ENCODE measurements at places on chromosomes 3 and 15.

DNA sequence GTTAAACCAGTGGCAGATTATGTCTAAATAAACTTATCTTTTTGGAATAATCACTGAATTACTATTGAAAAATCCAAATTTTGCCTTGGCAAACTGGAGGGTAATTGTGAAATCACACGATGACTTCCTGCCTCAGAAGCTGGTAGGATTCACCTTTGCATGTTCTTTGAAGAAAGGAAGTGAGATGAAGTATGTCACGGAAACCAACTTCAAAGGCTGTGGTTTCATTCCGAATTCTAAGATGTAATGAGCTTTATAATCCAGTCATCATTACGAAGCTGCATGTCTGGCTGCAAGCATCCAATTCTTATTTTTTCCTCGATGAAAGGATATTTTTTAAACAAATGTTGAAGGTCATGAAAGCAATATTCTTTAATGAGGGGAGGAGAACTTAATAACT, 15.0 kb upstream of the ZBED2 start:
- DNase-seq: no peak

GRCh38 chr15:41877631-41878354, 16.1 kb downstream of the SPTBN5 start:
- DNase-seq: no peak

- DNase-seq: no peak
Observed at GRCh38 chr3:43019826-43020225, 40.7 kb downstream of the GASK1A start.

DNA sequence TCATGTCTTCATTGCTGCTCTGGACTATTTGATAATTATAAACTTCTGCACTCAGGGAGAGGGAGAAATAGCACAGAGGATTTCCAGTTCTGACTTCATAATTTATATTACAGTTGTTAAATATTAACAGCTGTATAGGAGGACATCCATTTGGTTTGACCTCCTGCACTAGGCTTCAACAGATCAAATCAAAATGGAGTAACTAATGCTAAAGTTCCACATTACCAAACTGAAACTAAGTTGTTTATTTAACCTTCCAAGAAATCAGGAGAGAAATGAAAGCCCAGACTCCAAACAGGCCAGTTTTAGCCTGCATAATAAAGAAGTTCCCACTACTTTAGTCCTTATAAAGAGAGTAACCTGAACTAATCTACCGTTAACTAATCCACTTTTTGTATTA, 4.6 kb downstream of the PLSCR2 start:
- no peak for DNase-seq

DNA sequence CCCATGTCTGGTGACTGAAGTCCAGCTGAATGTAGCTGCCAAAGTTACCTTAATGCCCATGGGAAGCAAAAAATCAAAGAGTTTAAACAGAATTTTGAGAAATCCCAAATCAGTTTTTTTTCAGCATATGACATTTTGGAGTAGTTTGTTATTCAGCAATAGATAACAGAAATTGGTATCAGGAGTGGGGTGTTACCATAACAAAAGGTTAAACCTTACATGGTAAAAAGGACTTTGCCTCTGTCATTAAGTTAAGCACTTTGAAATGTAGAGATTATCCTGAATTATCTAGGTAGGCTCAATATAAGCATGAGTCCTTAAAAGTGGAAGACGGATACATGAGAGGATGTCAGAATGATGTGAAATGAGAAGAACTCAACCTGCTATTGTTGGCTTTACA, 32.1 kb downstream of the DTWD1 start:
- DNase-seq: no peak

GRCh38 chr15:36390491-36390890, 188.9 kb upstream of the CDIN1 start:
- no peak for DNase-seq

GRCh38 chr15:81740416-81740815, 305.4 kb downstream of the MEX3B start:
- no peak for DNase-seq

DNA sequence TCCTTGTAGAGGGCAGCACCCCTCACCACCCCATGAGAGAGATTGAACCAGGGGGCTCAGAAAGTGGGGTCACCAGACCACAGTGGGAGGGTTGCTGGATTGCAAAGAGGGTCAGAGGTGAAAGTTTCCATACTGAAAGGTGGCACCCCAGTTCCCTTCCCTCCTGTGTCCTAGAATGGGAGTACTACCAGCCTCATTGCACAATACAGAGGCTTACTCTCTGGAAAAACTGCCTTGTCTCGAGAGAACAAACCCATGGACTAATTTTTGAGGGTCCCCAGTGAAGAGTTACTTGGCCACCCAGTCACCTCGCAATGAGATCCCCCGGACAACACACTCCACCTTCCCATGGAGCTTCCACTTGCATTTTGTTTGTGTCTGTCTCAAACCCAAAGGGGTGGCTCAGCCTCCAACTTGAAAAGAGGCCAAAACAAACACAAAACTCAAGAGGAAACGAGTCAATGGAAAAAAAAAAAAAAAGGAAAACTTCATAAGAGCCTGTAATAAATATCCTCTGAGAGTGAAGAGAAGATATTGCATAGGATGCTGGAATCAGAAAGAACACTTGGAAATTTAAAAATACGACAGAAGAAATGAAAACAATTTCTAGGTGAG, 18.6 kb downstream of the MESP2 start:
- DNase-seq: no peak

DNA sequence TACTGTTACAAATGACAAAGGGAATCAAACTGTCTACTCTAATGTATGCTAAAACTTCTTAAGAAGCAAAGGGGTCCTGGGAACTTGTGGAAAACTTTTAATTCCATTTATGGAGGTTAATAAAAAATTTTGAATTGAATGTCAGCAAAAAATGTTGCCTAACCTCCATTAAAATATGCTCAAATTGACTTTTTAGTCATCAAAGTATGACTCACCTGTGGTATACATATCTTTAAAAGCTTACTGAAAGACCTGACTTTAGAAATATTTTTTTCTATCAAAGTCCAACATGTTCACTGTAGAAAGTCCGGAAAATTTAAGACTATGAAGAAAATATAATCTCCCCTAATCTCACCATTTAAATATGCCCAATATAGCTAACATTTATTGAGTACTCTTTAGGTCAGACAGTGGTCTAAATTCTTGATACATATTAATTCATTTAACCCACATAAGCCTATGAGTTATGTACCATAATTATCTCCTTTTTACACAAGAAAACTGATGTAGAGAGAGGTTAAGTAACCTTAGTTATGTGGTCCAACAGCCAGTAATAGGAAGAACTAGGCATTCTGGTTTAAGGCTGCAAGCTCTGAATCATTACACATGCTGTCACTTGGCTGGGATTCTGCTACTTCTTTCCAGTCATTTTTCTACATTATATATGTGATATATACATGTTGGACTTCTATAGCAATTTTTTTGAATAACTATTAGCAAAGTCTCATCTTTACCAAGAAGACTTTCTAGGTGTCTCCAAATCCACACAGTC, 83.6 kb downstream of the PDZRN3 start:
- DNase-seq: no peak

GRCh38 chr3:5187920-5188418, 462 bp downstream of the EDEM1 start:
- peak; percentile 34 for DNase-seq

DNA sequence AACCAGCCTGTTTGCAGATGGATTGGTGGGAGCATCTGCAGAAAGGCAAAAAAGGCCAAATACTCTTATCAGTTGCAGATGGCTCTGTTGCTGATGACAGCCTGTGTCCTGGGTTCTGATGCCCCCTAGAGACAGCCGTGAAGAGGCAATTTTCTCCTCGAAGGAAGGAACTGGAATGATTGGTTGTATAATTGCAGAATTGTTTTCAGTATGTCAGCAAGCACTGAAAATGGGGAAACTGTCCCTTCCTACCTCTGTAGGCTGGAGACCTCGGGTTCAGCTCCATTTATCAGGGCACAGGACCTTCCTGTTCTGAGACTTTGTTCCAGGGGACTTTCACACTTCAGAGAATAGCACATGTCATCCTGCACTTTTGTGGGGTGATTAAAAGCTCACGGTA, 103.0 kb downstream of the PGPEP1L start:
- peak; percentile 52 for DNase-seq

DNA sequence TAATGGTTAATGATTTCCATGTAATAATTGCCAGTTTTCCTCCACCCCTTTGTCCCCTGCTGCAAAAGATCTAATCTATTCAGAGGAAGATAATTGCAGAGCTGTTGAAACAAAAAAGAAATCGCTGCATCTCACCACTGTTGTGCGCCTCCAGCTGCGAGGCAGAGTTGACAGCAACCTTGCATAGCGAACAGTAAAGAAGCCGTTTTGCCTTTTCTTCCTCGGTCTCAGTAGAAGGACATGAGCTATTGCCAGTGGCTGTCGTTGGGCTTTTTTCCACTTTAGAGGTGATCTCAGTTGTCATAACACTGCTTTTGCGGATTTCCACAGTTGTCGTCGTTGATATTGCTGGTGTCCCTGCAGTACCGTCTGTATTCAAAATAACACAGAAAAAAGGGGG, 314.2 kb downstream of the ZNF385D start:
- no peak for DNase-seq

DNA sequence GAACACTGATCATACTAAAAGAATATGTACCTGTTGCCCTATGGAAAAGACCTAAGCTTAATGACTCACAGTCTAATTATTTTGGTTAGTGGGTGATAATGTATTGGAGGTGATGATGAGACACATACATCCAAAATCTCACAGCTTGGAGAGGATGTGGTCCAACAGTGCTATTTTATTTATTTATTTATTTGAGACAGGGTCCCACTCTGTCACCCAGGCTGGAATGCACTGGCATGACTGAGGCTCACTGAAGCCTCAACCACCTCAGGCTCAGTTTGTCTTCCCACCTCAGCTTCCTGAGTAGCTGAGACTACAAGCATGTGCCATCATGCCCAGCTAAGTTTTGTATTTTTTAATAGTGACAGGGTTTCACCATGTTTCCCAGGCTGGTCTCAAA, 35.0 kb downstream of the LPP start:
- no peak for DNase-seq

DNA sequence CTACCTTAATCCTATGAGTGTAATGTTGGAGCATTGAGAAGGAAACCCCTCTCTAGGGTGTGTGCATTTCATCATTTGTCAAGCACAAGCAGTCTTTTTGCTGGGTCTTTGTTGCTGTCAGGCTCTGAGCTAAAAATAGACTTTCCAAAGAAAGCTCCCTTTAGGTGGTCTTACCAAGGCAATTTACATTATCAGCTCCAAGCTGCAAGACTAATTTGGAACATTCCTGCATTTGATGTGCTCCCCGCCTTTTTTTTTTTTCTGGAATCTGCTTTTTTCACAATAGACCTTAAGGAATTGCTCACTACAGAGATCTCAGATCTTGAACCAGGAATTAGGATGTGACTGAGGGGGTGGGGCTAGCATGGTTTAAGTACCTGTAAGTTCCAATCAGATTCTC, 60.6 kb upstream of the STAC start:
- no peak for DNase-seq

GRCh38 chr15:39582286-39582976, 1.6 kb downstream of the THBS1 start:
- no peak for DNase-seq

DNA sequence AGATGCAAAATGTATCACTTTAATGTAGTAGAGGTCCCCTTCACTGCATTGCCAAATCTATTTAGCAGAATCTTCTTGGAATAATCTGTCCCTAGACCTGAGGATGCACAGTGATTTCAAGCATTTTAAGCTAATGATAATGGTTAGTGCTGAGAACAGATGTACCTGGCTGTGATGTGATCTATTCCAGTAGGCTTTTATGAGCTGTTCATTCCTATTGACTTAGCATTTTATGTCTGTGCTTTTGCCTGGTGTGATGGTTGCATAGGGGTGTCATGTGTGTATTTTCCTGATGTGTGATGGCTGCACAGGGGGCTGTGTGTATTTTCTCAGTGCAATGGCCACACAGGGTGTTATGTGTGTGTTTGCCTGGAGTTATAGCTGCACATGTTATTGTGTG, 272.9 kb downstream of the TIGIT start:
- no peak for DNase-seq

DNA sequence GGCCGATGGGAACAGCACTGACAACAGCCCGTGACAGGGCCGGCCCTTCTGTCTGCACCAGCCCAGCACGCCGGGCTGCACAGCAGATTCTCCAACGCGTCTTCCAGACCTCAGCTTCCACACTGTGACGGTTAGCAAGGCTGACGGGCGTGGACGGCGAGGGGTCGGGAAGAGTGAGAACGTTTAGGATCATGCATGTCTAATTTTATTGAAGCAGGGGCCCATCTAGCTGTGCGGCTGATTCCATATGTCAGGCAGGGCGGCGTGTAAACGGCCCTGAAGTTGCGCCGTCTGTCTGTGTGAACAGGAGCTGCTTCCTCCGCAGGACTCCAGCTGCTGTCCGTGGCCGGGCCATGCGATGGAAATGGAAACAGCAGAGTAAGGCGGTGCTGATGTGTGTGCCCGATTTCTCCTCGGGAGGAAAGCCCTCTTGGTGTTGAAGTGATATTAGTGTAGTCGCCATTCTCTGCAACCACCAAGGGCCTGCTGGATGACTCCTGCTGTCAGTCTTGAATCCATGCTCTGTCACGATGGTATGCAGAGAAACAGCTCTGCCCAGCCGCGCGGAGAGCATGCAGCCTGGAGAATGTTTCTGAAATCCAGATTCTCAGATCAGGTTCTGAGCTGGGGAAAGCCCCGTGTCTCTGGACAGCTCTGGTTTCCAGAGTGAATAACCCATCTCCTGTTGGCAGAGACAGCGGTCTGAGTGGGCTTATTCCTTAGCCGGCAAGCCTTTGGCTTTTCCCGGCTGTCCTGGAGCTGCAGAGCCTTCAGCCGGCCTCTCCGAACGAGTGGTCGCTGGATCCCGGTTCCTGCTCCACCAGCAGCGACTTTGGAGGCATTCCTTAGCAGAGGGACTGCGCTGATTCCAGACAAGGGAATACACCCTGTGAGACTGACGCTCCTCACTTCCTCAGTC, 158.1 kb upstream of the UBE3A start:
- no peak for DNase-seq

DNA sequence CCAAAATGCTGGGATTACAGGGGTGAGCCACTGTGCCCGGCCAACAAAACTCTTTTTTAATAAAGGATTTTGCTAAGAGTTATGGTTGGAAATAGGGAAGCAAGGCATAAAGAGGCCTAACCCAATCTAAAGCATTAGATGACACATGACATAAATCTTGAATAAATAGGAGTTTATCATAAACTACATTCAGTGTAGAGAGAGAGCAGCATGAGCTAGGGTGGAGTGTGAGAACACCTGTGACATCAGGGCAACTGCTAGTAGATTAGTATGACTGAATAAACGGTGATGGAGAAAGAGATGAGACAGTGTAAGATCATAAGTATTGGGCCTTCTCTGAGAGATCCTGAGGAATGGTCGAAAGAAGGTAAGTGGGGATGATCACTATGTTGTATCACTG, 63.7 kb downstream of the DPPA2 start:
- DNase-seq: no peak
